Stimulated activated CD8-positive, alpha-beta memory T cell treated with anti-CD3 and anti-CD28 coated beads, Interleukin-15, amount 100 ng/mL, for 1 hour (primary cell): ENCODE measurements at places on chromosomes 5 and 9.

DNA sequence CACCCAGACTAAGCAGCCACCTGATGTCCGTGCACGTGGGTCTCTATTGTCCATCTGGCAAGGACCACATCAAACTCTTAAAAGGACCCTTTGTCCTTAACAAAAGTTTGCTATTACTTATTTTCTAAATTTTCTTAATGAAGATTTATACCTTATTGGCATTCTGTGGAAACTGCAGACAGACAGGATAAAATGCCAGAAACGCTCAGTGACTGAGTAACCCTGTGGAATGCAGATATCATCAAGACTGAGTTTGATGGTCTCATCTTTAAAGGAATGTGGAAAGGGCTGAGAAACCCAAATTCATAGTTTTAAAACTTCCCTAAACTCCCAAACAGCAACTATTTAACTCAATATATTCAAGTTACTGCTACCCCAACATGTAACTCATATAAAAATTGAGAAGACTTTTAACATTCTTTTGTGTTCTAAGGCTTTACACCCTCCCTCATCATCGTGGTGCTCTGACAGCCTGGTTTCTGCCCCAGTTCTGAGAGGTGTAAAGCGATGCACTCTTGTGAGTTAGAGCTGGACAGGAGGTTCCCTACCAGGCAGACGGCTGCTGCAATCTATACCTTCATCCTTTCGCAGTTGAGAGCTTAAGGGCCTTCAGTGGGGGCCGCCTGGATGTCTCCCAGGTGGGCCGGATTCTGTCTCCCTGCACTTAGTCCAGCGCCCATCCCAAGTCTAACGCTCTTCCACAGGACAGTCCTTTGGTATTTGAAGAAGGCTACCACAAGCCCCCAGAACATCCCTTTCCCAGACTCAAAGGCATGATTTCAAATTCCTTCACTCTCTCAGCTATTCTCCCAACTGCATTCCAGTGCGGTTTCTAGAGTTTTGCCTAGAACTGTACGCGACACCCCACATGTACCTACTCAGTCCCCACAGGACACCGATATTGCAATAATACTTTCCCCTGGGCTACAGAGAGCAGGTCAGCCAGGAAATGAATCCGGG is 68.9 kb downstream of the DAP start:
- DNase-seq = no peak

GRCh38 chr9:123562844-123563346 is 206.9 kb downstream of the CRB2 start:
- DNase-seq = no peak

GRCh38 chr9:20563917-20564316 is 58.4 kb downstream of the MLLT3 start:
- no peak for DNase-seq

- no peak for DNase-seq
Measured at GRCh38 chr5:109997161-109997560, 307.4 kb downstream of the MAN2A1 start.

- no peak for DNase-seq
Measured at GRCh38 chr5:145104106-145104505, 731.0 kb downstream of the PRELID2 start.
